CD8-positive, alpha-beta memory T cell (primary cell): ENCODE measurements at places on chromosomes 7 and 10. TPM values are rescaled to one million over a fixed set of nuclear protein-coding genes. Genes with fewer than 3 reads are reported as not detected.

GRCh38 chr10:34918776-34919315 is 103.8 kb upstream of the PARD3 start:
- DNase-seq, result no peak
- H3K27ac ChIP-seq, result no peak overlapping the region
- H3K4me3 ChIP-seq, result no peak overlapping the region
- no peaks in the 10 kb centered on the region for H3K27me3 ChIP-seq
- H3K36me3 ChIP-seq, result no peaks in the 10 kb centered on the region

The DGKI gene
- 1.4 TPM for total RNA-seq

The DOCK1 gene
- total RNA-seq, result 0.18 TPM

DNA sequence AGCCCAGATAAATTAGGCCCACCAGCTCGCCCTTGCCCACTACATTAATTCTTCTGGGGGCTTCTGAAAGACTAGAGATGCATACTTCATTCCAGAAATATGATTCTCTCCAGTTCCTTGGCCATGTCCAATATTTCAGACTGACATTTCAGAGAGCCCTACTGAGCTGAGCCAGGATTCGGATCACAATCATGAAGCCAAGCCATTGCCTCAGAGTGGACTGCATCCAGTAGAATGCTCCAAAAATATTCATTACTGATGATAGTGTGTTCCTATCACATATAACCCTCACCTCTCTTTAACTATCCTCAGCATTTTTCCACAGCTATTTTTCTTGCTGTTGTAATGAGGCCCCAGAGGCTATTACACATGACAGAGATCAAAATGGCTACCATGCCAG is 38.7 kb downstream of the ARMH3 start:
- peaks cover 9% of the 10 kb centered on the region for H3K36me3 ChIP-seq
- H3K4me1 ChIP-seq, result no peaks in the 10 kb centered on the region
- H3K27ac ChIP-seq, result no peak overlapping the region
- no peak overlapping the region for H3K4me3 ChIP-seq
- no peaks in the 10 kb centered on the region for H3K27me3 ChIP-seq

- H3K4me1 ChIP-seq, result no peaks in the 10 kb centered on the region
- no peak for DNase-seq
- no peak overlapping the region for H3K27ac ChIP-seq
- no peaks in the 10 kb centered on the region for H3K27me3 ChIP-seq
- no peak overlapping the region for H3K4me3 ChIP-seq
These were observed 494.6 kb upstream of the GRM3 start for GRCh38 chr7:86149024-86149665.
